Stimulated activated CD4-positive, alpha-beta T cell treated with anti-CD3 and anti-CD28 coated beads, Interleukin-1b, Interleukin-23, amount 100 ng/mL, for 1 hour (primary cell): ENCODE measurements at places on chromosomes 6 and 20.
A peak's percentile ranks its signal among the peaks of the same experiment; 100 is the strongest.

GRCh38 chr20:31707994-31708735, 14.5 kb downstream of the BCL2L1 start:
- no peak for DNase-seq

DNA sequence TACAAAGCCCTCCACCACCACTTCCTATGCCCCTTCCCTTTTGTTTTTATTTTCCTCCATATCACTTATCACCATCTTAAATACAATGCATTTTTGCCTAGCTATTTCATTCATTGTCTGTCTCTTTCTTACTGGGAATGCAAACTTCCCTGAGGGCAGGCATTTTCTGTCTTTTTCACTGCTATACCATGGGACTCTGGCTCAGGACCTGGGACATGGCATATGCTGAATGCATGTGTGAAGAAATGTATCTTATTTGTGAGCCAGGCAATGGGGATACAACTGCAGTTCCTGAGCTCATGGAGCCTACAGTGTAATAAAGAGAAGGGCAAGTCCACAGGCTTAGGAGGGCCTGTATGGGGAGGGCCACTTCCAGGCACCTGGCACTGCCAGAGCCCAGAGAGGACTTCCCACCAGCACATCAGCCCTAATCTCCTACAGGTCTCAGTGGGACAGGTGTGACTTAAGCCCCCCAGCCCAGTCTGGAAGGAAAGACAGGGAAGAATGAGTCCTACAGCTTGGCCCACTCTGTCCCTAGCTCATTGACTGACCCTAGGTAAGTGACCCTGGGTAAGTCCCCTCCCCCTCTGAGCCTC, 43.2 kb downstream of the TFEB start:
- DNase-seq: no peak

- peak; percentile 67 for DNase-seq
Measured at GRCh38 chr6:26017632-26017966, 55.0 kb downstream of the TRIM38 start.

- no peak for DNase-seq
Measured at GRCh38 chr20:22752324-22752723, 168.0 kb upstream of the FOXA2 start.

DNA sequence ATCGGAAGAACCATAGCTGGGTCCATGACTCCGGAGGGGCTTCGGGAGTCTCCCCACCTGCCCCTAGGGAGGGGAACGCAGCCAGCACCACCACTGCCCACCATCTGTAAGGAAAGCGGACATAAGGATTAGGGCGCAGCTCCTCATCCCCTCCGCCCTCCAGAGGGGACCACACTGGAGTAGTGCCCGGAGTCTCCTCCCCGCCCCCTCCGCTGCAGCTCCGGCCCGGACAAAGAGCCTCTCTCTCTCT, 628 bp downstream of the SLC35B2 start:
- DNase-seq: no peak

- no peak for DNase-seq
Measured at GRCh38 chr20:10014431-10014830, 20.4 kb upstream of the ANKEF1 start.

DNA sequence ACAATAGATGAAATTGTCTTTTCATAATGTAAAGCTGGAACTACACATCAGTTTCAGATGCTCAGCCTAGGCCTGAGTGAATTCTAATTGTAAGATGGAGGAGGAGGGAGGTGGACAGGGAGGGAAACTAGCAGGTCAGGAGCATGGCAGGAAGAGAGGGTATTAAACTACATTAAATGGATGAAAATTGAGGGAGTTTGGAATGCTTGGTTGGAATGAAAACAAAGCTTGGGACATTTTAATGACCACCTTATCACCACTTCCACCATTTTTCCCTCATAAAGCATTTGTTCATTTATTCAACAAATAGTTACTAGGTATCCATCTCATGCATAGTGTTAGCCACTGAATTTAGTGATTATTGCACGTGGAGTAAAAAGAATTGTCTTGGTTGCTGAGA, 65.0 kb downstream of the KIZ start:
- DNase-seq: no peak

DNA sequence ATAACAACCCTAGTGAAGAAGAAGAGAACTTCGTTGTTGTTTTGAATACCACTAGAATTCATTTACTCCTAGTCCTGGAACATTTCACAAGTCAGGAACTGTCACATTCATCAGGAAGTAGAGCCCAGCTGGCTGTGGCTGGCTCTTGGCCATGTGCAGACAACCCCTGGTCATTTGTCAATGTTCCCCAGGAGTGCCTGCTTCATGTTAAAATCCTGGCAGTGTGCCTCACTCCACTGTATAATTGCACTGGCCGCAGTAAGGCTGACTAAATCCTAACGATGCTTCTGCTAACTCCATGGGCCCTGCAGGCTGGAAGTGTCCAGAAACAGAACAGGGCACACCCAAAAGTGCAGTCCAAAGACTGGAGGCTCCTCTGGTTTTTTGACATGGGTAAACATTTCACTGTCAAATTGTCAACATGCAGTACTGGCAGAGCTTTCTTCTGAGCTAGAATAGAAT, 41.5 kb upstream of the ADGRF1 start:
- no peak for DNase-seq

DNA sequence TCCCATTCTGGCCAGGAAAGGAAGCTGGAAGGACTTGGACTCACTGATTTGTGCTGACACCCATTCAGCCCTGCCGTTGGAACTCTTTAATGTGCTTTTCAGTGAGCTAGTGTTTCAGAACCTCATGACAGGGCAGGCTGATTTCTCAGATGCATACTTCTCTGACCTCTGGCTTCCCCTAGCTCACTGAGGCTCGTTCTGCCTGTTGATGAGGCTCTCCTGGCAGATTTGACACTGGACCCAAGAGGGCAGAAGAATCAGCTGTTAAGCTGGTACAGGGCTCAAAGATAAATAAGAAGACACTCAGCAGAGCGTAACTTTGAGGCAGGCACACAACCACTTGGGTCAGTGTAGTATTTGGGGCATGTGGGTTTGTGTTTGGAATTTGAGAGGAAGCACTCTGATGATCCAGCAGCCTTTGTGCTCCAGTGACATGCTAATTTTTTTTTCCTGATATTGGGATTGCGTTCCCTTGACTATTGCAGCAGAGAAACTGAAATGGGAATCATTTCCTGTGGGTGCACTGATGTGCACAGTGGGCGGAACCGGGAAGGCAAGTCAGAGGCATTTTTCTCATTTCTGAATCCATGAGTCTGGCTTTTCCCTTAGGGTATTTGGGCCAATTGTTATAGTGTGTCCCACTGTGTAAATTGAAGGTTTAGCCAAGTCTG, 80.2 kb downstream of the CARMIL1 start:
- DNase-seq: no peak

DNA sequence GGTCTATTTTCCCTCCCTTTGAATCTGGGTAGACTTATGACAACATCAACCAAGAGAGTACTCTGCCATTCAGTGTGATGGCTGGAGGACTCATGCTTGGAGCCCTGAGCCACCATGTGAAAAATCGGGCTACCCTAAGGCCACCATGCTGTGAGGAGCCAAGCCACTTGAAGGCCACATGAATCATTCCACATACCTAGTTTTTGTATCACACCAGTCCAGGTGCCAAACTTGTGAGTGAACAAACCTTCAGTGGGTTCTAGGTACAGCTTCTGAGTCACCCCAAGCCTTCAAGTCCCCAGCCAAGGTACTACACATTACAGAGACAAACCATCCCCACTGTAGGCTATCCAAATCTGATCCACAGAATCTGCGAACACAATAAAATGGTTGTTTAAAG, 37.4 kb upstream of the E2F3 start:
- DNase-seq: no peak

DNA sequence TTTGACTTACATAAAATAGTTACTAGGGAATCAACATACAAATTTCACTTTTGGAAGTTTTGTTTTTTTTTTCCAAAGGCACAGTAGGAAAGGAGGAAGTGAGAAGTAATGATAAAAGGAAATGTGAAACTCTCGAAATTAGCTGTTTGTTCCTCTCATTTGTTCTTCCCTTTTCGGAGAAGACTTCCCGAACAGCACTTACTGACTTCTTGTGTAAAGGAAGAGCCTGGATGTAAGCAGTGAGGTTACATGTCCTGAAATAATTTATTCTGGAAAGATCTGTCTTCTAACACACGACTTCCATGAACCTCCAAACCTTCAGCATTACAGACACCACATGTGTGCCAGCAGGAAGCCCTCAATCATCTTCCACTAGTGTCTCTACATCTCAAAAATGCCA, 59.1 kb downstream of the KIF16B start:
- DNase-seq: no peak

DNA sequence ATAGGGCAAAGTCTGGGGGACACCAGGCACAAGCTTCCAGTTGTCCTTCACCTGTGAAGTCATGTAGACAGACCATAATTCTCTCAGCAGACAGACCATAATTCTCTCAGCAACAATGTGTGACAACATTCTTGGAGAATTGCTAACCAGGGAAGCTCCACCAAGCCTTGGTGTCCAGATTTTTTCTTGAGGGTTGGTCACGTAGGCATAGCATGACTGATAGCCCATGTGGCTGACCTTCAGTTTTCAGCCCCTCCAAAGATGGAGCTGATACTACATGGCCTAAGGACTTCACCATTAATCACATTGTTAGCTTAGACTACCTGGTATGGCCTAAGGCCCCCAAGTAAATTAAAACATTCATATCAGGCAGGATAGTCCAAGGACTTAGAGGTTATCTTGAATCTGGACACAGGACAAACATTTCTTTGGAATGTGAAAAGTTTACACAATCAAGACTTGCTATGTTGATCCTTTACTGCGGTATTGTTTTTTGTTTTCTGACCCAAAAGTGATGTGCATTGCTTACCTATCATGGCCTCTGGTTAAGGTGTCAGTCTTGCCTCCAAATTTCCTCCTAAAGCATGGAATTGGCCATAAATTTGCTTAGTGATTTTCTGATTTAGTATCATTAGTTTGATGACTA, 76.9 kb downstream of the CEP57L1 start:
- DNase-seq: no peak

- DNase-seq: no peak
Measured at GRCh38 chr20:41047975-41048305, 19.3 kb downstream of the TOP1 start.

GRCh38 chr6:16747232-16748024, 13.8 kb downstream of the ATXN1 start:
- no peak for DNase-seq

GRCh38 chr6:154503658-154504057, 6.8 kb downstream of the CNKSR3 start:
- DNase-seq: no peak

- no peak for DNase-seq
Measured at GRCh38 chr6:83467620-83468036, 36.8 kb upstream of the ME1 start.

- no peak for DNase-seq
Measured at GRCh38 chr20:10823585-10823984, 149.8 kb upstream of the JAG1 start.

DNA sequence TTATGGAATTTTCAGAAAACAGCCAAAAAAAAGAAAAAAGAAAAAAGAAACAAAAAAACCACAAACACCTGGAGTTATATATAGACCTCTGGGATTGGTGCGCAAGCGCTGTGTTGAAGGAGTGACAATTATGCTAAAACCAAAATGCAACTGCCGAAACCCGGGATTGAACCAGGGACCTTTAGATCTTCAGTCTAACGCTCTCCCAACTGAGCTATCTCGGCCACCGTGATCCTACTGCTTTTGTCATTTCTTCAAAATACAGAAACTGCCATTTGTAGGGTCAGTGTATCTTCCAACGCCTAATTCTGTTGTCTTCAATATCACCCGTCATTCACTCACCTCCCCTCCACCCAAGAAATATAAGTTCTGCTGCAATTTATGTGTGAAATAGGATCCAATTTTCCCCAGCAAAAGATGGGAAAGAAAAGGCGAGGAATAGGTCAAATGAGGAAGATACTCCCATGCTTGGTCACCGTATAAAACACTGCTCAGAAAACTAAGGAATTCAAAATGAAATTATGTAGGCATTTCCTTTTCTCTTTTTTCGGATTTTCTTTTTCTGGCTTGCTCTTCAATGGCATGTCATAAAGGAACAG, 116.0 kb downstream of the TRIM27 start:
- no peak for DNase-seq

DNA sequence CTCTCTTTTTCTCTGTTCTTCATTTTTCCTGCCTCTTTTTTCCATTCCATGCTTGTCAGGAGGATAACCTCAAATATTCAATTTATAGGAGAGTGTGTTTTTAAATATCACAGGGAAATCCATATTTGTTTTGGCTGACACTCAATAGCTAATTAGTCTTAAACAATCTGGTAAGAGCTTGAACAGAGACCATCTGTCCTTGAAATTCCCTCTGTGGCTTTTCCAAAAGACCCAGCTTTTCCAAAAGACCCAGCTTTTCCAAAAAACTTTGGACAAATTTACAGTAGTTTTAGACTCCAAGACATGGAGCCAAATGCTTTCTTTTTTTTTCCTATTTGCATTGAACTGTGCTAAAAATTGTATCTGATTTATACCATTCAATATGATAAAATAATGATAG, 127.4 kb upstream of the FAM83B start:
- DNase-seq: no peak

DNA sequence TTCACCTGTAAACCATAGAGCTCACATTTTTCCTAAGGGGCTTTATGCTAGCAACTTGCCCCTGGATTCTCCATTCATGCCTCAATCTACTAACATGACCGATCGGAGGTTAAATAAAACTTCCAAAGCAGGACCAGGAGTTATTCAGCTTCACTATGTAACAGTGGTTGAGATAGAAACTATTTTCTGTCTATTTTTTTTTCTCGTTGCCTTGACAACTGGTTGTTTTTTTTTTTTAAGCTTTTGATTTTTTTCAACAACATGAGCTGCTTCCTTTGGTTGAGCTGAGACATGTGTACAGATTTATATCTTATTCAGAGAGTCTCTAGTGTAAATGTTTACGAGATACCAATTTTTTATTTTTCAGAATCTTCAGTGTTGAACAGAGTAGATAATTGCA, 85.7 kb downstream of the SHLD1 start:
- no peak for DNase-seq

DNA sequence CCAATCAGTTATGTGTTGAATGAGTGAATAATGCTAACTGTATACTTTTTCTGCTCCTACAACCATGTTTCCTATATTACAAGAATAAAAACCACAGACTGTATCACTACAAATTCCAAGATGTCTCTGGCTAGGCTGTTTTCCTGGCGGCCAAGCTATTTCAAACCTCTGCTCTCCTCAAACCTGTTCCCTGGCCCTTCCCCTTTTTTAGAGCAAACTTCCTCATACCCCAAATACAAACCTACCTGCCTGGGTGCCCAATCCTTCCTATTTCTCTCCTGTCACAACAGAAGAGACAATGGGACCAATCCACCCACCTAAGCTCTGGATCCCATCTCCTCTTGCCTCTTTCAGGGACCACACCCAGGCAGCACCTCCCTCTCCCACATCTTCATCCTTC, 7.5 kb downstream of the TOMM34 start:
- DNase-seq: no peak

DNA sequence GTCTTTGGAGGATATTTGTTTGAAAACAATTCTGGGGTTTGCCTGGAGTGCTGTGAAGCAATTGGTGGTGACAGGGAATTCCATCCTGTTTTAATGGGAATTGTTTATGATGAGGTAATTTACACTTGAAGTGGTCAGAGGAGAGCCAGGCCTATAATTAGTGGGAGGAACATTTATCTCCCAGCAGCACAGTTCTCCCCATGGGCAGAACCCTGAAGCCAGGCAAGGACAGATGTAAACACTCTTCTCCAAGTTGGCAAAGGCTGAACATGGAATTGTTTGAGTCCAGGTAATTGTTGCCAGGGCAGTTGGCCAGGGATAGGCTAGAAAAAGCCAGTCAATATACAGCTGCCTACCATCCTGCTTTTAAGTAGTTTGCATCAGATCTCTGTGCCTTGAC, 789.7 kb downstream of the FRK start:
- DNase-seq: no peak

GRCh38 chr20:848193-848592, 14.7 kb downstream of the FAM110A start:
- no peak for DNase-seq

GRCh38 chr20:35339636-35340035, 47.4 kb upstream of the FAM83C start:
- no peak for DNase-seq
